ENCODE measurements at places on chromosomes 5 and 9.

- DNase-seq = no peak
These were observed 84.3 kb downstream of the SIL1 start for GRCh38 chr5:139113892-139114291.

GRCh38 chr5:16414861-16415260, 50.7 kb downstream of the ZNF622 start:
- no peak for DNase-seq

GRCh38 chr9:98807814-98808195, 335 bp downstream of the GALNT12 start:
- DNase-seq = no peak

DNA sequence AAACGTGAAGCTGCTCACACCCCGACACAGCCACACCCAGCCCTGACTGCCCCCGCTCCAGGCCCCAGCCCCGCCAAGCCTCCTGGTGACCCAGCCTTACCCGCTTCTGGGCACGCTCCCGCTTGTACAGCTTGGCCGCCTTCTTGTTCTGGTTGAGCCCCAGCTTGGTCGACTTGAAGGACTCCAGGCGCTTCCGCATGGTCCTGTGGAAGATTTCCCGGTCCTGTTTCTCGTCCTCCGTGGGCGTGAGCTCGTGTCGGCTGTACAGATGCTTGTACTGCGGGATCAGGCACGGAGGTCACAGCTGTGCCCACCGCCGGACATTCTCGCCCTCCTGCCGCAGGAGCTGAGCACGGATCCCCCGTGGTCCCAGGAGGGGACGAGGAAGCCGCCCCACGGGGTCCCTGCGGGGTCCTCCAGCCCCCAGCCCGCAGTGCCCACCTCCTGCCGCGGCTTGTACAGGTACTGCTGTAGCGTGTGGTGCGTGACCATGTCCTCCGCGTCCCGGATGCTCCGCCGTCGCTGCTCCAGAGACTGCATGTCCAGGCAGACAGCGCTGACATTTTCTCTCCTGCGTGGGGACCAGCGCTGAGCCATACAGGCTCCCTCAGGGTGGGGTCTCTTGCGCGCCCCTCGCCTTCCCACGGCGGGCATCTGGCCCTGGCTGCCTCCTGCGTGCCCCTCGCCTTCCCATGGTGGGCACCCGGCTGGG, 33.3 kb downstream of the EXOC3 start:
- no peak for DNase-seq

- DNase-seq = no peak
These were observed 290.9 kb downstream of the CDK5RAP2 start for GRCh38 chr9:120289098-120289497.

GRCh38 chr9:81546489-81546888, 142.9 kb downstream of the TLE1 start:
- no peak for DNase-seq

- no peak for DNase-seq
These were observed 8.3 kb downstream of the TSLP start for GRCh38 chr5:111079846-111080245.

- no peak for DNase-seq
These were observed 1099.7 kb downstream of the DTWD2 start for GRCh38 chr5:117888688-117889087.

- no peak for DNase-seq
These were observed 29.2 kb downstream of the NSUN2 start for GRCh38 chr5:6603643-6604042.

DNA sequence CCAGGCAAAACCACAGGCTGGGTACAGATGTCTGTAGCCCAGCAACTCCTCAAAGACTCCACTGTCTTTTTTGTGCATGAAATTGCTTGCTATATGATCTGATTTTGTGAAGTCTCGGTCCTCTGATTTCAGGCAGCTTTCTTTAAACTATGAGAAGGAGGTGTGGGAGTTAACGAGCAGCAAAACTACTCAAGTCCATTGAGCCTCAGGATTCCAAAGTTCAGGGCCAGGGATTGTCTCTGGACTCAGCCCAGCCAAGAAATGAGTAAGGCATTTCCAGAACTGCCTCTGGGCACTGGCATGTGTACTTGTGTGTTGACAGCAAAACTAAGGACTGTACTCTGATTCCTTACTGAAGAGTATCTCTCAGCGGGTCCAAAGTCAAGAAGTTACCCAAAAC, 53.4 kb upstream of the GLIS3 start:
- no peak for DNase-seq

GRCh38 chr5:74629326-74629725, 11.2 kb downstream of the ENC1 start:
- DNase-seq = no peak

- no peak for DNase-seq
These were observed 36.9 kb downstream of the ANKRD33B start for GRCh38 chr5:10600626-10601245.

- no peak for DNase-seq
These were observed 146.7 kb downstream of the ROR2 start for GRCh38 chr9:91803151-91803940.

DNA sequence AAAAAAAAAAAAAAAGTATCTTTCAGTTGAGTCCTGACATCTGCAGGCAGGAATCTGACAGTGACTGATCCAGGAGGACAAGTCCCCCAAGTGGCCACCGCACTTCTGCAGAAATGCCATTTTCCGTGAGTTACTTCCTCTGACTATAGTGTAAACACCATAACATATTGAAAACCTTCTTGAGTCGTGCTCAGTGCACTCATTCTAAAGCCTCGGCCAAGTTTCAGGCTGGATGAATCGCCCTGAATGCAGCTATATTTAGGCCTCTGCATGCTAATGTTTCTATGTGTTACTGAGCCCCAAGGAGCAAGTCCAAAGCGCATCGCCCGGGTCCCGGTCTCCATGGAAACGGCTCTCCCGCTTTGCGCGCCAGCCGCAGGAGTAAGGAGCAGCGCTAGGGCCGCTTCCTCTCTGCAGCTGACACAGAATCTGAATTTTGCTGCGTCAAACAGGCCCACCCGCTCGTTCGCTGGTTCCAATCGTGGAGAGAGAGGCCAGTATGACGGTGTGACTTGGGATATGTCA, 335.4 kb downstream of the MSX2 start:
- peak; percentile 86 for DNase-seq

GRCh38 chr9:33139421-33140228, 27.5 kb downstream of the B4GALT1 start:
- no peak for DNase-seq

DNA sequence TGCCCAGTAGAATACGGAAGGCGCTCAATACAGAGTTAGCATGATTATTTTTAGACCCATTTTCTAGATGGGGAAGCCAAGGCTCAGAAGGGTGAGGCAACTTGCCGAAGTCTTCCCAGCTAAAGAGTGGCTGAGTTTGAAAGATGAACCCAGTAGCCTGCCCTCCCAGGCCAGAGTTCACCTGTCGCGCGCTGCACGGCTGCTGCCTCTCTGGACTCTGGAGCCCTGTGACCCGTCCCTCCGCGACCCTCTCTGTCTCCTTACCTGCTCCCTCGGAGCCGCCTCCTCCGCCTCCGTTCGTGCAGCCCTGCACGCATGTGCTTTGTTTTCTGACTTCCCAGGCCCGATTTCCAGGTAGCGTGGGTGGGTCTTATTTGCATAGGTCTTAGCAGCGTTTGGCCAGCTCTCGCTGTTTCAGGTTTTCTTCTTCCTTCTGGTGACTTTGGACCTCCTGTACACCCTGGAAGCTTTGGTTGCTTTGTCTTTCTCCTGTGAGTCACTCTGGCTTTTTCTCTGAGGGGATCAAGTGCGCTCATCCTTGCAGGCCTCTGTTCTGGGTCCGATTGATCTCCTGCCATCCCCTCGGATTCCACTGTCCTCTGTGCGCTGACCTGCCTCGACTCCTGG, at the start of gene RNF183:
Gene RNF183, minus strand, starts transcription at position 585 of the 627 bp plus-strand sequence. CDS start 5,192 bp downstream, outside the sequence.
- no peak for DNase-seq

GRCh38 chr5:76144513-76145274, 61.5 kb downstream of the SV2C start:
- no peak for DNase-seq

DNA sequence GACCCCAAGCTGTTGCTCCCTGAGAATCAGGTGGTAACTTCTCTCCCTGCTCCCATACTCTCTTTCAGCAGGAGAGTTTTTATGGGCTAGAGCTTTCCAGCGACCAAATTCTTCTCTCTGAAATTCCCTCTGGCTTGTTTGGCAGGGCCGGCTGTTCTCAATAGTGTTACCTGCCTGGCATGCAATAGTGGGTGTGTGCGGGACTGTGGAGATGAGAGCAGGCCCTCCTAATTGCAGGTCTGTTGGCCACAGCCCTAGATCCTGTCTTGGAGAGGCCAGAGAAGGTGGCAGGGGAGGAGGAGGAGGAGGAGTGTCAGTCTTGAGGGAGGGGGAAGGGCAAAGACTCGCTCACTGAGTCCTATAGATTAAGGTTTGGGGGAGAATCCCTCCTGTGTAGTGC, 29.5 kb downstream of the AQP7 start:
- no peak for DNase-seq

DNA sequence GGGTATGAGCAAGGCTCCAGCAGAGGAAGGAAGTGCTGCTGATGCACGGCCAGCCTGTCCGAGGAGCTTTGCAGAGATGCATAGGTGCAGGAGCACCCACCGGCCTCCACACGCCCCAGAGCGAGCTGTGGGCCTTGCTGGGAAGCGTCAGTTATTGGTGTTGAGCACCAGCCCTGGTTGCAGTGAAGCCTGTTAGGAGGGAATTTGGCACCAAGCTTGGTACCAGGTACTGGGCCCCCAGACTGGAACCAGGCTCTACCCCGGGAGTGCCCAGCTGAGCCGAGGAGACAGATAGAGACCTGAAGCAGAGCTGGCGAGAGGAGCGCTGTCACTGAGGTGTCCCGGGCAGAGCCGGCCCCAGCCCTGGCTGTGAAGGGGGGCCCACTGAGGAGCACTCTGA, 5.2 kb downstream of the TCF7 start:
- no peak for DNase-seq

GRCh38 chr5:83927140-83927733, 206.6 kb upstream of the HAPLN1 start:
- DNase-seq = peak; percentile 98

DNA sequence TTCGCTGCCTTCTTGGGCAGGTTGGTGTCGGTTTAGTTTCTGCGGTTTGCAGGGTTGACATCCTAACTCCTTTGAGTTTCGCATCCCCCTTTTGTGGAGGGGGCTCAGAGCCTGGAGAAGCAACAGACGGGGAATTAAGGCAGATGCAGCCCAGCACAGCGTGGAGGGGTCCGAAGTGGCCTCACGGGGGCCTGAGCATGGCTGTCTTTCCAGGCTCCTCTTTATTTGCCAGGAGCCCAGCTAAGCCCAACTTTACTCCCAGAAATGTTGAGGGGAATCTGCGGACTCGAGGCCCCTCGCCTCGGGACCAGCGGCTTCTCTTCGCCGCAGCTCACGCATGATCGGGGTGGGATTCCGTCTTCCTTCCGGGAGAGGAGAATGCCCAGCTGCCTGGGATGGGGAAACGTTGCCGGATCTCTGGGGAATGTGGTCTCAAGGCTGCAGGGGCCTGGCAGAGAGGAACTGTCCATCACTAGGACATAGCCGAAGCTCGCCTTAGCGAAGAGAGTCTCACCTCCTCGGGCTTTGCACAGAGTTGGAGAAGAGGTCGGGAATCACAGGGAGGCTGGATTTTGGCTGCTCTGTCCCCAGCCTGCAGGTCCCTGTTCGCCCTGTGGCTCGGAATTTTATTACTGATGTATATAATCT, 1.3 kb downstream of the RAI14 start:
- no peak for DNase-seq

GRCh38 chr5:65075623-65076250, 307.0 kb downstream of the CWC27 start:
- no peak for DNase-seq

DNA sequence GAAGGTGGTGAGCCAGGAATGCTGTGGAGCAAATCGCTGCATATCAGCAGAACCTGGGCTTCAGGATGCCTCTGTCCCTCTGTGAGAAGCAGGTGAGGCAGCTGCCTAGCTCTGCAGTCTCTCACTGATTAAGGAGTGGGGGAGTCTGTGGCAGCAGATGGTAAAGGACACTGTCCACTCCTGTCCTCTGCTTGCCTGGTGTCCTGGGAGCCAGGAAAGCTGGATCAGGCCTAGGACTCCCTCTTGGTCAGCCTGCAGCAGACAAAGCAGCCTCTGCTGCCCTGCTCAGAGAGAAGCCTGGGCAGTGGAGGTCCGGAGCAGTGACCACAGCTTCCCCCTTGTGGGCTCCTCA, 214.7 kb downstream of the HSPA4 start:
- DNase-seq = no peak

- DNase-seq = no peak
These were observed 94.6 kb upstream of the TNPO1 start for GRCh38 chr5:72721844-72722243.

DNA sequence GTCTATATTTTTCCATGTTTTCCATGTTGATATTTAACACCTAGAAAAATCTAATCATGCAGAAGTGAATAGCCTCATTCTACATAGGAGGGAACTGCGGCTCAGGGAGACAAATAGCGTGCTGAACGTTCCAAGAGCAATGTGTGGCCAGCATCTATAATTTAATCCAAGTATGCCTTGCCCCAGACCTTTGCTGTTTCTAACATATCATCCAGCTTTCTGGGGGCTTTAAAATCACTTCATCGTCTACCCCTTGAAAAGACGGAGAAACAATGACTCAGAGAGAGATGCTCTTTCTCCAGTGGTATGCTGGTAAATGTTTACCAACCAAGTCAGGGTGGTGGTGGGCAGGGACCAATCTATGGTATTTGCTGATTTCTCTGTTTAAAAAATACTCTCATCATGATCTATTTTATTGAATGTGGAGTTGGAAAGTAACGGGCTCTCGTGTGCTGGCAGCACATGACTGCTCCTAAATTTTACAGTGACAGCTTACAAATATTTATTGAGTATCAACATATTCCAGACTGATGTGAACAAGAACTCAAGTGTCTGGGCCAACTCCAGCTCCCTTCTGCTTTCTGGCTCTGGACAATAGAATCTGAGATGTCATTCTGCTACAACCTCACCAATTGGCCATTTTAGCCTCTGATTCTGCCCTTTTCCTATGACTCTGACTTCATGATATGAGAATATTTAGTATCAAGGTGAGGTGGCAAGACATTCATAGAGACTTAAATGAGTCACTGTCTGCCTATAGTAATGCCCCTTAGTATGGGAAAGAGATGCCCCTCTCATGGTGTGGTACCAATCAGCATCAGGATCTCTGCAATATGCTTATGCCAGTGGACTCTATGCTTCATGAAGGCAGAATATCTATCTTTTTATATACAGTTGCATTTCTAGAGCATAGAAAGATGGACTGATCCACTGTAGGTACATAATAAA, 407.4 kb upstream of the TNC start:
- no peak for DNase-seq

DNA sequence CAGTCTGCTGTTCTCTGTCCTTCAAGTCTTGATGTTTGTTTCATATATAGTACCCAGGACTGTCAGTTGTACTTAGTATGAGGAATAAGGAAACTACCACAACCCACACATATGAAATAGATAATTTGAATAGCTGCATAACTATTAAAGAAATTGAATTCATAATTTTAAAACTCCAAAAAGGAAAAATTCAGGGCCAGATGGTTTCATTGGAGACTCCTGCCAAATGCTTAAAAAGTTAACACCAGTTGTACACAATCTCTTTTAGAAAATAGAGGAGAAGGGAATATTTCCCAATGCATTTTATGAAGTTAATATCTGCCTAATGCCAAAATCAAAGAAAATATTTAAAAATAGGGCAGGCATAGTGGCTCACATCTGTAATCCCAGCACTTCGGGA, 24.6 kb upstream of the SPIN1 start:
- DNase-seq = no peak

- no peak for DNase-seq
These were observed 35.9 kb upstream of the POC5 start for GRCh38 chr5:75753182-75753581.

- DNase-seq = no peak
These were observed 40.2 kb downstream of the SH3RF2 start for GRCh38 chr5:145976431-145977155.
